ENCODE measurements at places on chromosomes 13 and 19. TPM values are rescaled to one million over a fixed set of nuclear protein-coding genes. Genes with fewer than 3 reads are reported as not detected.

GRCh38 chr19:5967994-5968430 lies 9.9 kb downstream of the RANBP3 start:
- peak; percentile 69 for DNase-seq
- peaks cover 10% of the 10 kb centered on the region for H3K4me1 ChIP-seq
- no peak overlapping the region for H3K4me3 ChIP-seq
- peak overlapping the region; percentile 16 for H3K27ac ChIP-seq
- H3K36me3 ChIP-seq: no peaks in the 10 kb centered on the region

OSCAR gene
- total RNA-seq: 0.23 TPM

DNA sequence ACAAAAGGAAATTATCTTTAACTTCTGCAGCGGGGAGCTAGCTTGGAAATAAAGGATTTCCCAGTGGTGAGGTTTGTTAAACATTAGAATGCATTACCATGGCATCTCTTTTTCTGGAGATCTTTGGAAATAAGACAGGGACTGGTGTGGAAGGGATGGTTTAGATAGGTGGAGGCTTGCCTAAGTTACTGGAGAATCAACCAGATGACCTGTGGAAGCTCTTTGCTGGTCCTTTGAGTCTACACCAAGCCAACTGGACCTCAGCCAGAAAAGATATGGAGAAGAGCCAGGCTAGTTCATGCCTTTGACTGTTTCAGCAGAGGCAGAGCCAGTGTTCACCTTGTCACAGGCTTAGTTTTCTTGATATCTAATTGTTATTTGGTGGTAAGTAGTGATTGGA lies 134.7 kb downstream of the KCNRG start:
- H3K27ac ChIP-seq: no peak overlapping the region
- no peak overlapping the region for H3K4me3 ChIP-seq
- H3K27me3 ChIP-seq: no peaks in the 10 kb centered on the region
- DNase-seq: no peak

DNA sequence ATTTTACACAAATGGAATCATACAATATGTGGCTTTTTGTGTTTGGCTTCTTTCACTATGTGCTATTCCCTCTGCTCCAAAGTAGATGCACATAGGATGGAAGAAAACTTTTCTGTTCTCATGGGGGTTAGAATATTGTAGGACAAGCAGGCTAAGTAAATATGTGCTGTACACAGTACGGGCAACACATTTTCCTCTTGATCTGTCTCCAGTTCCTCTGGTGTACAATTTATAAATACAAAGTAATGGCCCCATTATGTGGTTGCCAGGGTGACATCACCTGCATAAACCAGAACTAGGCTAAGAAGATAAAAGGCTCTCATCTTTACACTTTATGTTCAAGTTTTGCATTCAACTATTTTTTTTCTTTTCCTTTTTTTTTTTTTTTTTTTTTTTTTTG lies 41.0 kb upstream of the SOX21 start:
- DNase-seq: no peak
- no peaks in the 10 kb centered on the region for H3K27me3 ChIP-seq
- no peaks in the 10 kb centered on the region for H3K36me3 ChIP-seq
- H3K4me1 ChIP-seq: no peaks in the 10 kb centered on the region
- H3K4me3 ChIP-seq: no peak overlapping the region
- no peak overlapping the region for H3K27ac ChIP-seq

GRCh38 chr13:28392428-28392827 lies 102.5 kb downstream of the FLT1 start:
- no peaks in the 10 kb centered on the region for H3K36me3 ChIP-seq
- H3K27me3 ChIP-seq: no peaks in the 10 kb centered on the region
- DNase-seq: no peak
- no peaks in the 10 kb centered on the region for H3K4me1 ChIP-seq

PTH2 gene
- not detected for total RNA-seq

- H3K36me3 ChIP-seq: no peaks in the 10 kb centered on the region
- DNase-seq: peak; percentile 46
- no peaks in the 10 kb centered on the region for H3K27me3 ChIP-seq
Measured at GRCh38 chr19:17448131-17448967, at the start of gene TMEM221. Gene TMEM221 (minus strand): TSS chr19:17448668. CDS start chr19:17448462, 206 bp downstream.

GRCh38 chr19:58401840-58402421 lies 6.5 kb downstream of the RNF225 start:
- H3K36me3 ChIP-seq: no peaks in the 10 kb centered on the region
- DNase-seq: no peak
- H3K4me1 ChIP-seq: peaks cover 12% of the 10 kb centered on the region
- H3K4me3 ChIP-seq: peak overlapping the region; percentile 93

DNA sequence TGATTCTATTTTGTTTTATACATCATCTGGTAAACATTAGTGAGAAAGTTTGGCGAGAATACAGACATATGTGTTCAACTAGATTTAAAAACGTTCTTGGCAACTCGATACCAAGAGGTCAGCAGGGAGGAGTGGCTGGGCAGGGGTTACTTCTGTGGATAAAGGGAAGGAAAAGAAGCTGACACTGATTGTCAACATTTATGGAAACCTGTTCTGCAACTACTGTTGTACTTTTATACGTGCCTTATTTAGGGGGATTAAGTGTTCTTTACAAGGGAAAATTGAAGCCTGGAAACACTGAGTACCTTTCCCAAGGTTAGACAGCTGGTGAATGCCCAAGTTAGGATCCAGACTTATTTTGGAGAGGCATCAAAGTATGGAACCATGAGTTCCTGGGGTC lies 65.0 kb downstream of the MTUS2 start:
- no peak overlapping the region for H3K27ac ChIP-seq
- no peaks in the 10 kb centered on the region for H3K36me3 ChIP-seq
- H3K4me1 ChIP-seq: no peaks in the 10 kb centered on the region
- H3K4me3 ChIP-seq: no peak overlapping the region
- H3K27me3 ChIP-seq: no peaks in the 10 kb centered on the region
- no peak for DNase-seq

PRMT1 gene
- 326 TPM for total RNA-seq

PRODH2 gene
- total RNA-seq: 0.28 TPM

- DNase-seq: no peak
- no peak overlapping the region for H3K4me3 ChIP-seq
- no peaks in the 10 kb centered on the region for H3K4me1 ChIP-seq
- H3K27me3 ChIP-seq: no peaks in the 10 kb centered on the region
Measured at GRCh38 chr19:17841810-17842662, 5.7 kb downstream of the JAK3 start.

DNA sequence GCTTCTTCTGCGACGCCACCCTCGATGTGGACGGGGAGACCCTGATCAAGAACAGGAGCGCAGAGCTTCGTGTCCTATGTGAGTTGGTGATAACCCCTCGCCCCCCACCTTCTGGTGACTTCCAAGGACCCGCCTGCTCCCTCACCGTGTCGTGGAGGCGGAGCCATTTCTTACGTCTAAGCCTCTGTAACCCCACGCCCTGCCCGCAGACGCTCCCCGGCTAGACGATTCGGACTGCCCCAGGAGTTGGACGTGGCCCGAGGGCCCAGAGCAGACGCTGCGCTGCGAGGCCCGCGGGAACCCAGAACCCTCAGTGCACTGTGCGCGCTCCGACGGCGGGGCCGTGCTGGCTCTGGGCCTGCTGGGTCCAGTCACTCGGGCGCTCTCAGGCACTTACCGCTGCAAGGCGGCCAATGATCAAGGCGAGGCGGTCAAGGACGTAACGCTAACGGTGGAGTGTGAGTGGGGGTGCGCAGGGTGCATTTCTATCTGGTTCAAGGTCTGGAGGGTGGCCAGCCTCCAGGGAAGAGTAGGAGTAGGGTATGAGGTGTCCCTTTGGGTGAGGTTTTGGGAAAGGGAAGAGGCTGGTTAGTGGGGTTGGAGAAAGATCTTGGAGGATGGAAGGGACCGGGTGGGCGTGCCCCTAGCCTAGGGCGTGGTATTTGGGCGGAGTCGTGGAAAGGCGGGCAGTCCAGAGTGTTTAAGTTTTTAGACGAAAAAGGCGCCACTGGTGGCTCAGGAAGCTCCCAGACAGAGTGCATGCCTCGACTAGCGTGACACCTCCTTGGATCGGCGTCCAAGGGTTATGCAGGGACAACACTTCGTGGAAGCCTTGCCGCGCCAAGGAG lies 3.3 kb downstream of the ICAM5 start:
- no peak overlapping the region for H3K27ac ChIP-seq
- peaks cover 12% of the 10 kb centered on the region for H3K4me1 ChIP-seq
- H3K4me3 ChIP-seq: peak overlapping the region; percentile 48
- no peak for DNase-seq

- no peak overlapping the region for H3K27ac ChIP-seq
- no peaks in the 10 kb centered on the region for H3K4me1 ChIP-seq
- H3K36me3 ChIP-seq: no peaks in the 10 kb centered on the region
- DNase-seq: no peak
- H3K27me3 ChIP-seq: no peaks in the 10 kb centered on the region
- H3K4me3 ChIP-seq: no peak overlapping the region
Measured at GRCh38 chr19:45385392-45386221, 15.2 kb upstream of the ERCC2 start.

GRCh38 chr13:98415326-98416070 lies 161.4 kb downstream of the STK24 start:
- H3K4me3 ChIP-seq: no peak overlapping the region
- H3K36me3 ChIP-seq: 0 out of 2 replicates have a peak, but pooled peaks cover 2% of the 10 kb centered on the region
- no peaks in the 10 kb centered on the region for H3K27me3 ChIP-seq
- no peak for DNase-seq

DNA sequence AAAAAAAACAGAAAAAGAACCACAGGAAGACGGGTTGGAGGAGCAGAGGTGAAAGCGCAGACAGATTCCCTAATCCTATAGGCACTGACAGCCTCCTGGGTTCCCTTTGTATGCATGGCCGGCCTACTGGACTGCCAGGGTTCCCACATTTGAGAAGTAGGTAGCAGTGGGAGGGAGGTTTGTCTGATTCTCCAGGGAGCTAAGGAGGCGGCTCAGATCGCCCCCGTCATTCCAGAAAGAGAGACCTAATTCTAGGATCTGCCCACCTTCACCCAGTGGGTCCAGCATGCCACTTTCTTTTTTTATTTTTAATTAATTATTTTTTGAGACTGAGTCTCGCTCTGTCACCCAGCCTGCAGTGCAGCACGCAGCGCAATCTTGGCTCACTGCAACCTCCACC lies 9.7 kb upstream of the CCL25 start:
- no peaks in the 10 kb centered on the region for H3K27me3 ChIP-seq
- H3K36me3 ChIP-seq: no peaks in the 10 kb centered on the region
- no peaks in the 10 kb centered on the region for H3K4me1 ChIP-seq
- DNase-seq: no peak

DNA sequence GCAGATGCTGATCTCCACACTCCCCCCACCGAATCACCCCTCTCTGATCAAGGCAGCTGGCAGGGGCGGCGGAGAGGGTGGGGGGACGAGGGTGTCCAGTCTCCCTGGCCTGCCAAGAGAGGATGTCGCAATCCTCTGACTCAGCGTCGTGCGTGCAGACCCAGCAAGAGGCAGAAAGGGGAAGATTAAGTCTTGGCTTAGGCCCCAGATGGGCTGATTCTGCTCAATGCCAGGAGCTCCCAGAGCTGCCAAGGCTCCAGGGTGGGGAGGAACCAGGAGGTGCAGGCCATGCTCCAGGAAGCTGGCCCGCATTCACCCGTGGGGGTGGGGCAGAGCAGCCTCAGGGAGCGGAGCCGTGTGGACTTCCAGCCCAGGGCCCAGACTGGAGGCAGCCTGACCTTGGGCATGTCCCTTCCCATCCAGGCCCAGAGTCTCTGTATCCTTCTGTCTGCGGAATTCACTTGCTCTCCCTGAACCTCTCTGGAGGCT lies 6.6 kb upstream of the BCL3 start:
- peaks cover 66% of the 10 kb centered on the region for H3K4me1 ChIP-seq
- H3K27ac ChIP-seq: peak overlapping the region; percentile 97
- H3K36me3 ChIP-seq: no peaks in the 10 kb centered on the region
- DNase-seq: peak; percentile 82
- no peaks in the 10 kb centered on the region for H3K27me3 ChIP-seq
- H3K4me3 ChIP-seq: no peak overlapping the region

SCN1B gene
- total RNA-seq: 1.9 TPM

KISS1R gene
- 13.0 TPM for total RNA-seq

GRCh38 chr19:3381701-3382372 lies 15.5 kb downstream of the NFIC start:
- no peak overlapping the region for H3K27ac ChIP-seq
- H3K4me1 ChIP-seq: no peaks in the 10 kb centered on the region
- H3K4me3 ChIP-seq: no peak overlapping the region
- H3K36me3 ChIP-seq: no peaks in the 10 kb centered on the region

DNA sequence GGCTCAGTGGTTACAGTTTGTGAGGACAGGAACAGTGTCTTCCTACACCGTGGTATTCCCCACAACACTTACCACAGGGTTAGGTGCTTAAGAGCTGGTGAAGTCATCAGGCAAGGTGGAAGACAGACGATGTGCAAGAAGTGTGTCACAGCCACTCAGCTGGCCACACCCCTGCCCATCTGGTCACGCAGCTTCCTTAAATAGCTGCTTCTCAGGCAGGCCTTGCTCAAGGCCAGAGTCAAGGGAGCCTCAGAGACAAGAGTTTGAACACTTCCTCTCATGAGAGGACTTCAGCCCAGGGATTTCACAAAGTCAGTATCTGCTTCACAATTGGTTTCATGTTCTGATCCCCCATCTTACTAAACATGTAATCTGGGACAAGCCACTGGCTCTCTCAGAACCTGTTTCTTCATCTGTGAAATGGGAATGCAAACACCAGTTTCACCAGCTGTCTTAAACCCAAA lies 80.3 kb upstream of the FRY start:
- DNase-seq: no peak
- H3K4me3 ChIP-seq: no peak overlapping the region
- H3K27ac ChIP-seq: no peak overlapping the region
- H3K4me1 ChIP-seq: no peaks in the 10 kb centered on the region
- no peaks in the 10 kb centered on the region for H3K27me3 ChIP-seq
- H3K36me3 ChIP-seq: no peaks in the 10 kb centered on the region

GRCh38 chr13:98252931-98253470 lies 75.9 kb upstream of the RNF113B start:
- H3K4me3 ChIP-seq: no peak overlapping the region
- no peaks in the 10 kb centered on the region for H3K36me3 ChIP-seq
- H3K4me1 ChIP-seq: peaks cover 37% of the 10 kb centered on the region

VSIG10L gene
- total RNA-seq: 4.5 TPM

EPN1 gene
- total RNA-seq: 201 TPM

- DNase-seq: peak; percentile 32
- no peaks in the 10 kb centered on the region for H3K27me3 ChIP-seq
- no peak overlapping the region for H3K4me3 ChIP-seq
- no peak overlapping the region for H3K27ac ChIP-seq
- no peaks in the 10 kb centered on the region for H3K36me3 ChIP-seq
Measured at GRCh38 chr13:51913421-51914136, 51.8 kb downstream of the CCDC70 start.

KLK3 gene
- not detected for total RNA-seq

DNA sequence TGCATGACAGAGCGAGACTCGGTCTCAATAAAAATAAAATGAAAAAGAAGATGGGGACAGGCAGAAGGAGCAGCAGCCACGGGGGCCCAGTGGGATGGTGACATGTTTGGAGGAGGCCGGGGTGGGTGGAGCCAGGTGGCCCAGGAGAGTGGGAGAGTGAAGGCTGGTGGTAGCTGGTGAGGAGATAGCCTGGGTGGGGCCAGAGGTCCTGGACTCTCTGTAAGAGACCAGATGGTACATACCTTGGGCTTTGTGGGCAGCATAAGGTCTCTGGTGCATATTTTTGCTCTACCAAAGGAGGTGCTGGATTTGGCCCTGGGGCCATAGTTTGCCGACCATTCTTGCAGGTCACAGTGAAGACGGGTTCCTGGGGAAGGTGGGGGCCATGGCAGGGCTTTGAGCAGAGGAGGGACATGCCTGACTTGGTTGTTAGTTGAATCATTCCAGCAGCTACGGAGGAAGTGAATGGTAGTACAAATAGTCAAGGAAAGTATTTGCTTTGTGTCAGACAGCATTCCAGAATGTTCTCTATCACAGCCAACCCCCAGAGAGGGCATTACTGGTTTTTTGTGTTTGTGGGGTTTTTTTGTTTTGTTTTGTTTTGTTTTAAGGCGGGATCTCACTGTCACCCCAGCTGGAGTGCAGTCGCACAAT lies 69.1 kb downstream of the ARHGEF18 start:
- H3K27me3 ChIP-seq: no peaks in the 10 kb centered on the region
- H3K4me3 ChIP-seq: no peak overlapping the region
- peak overlapping the region; percentile 70 for H3K27ac ChIP-seq
- H3K4me1 ChIP-seq: peaks cover 21% of the 10 kb centered on the region
- no peaks in the 10 kb centered on the region for H3K36me3 ChIP-seq

EEF2 gene
- 2,157 TPM for total RNA-seq

HDGFL2 gene
- total RNA-seq: 70.8 TPM
